ENCODE measurements at places on chromosomes 6 and 20.

DNA sequence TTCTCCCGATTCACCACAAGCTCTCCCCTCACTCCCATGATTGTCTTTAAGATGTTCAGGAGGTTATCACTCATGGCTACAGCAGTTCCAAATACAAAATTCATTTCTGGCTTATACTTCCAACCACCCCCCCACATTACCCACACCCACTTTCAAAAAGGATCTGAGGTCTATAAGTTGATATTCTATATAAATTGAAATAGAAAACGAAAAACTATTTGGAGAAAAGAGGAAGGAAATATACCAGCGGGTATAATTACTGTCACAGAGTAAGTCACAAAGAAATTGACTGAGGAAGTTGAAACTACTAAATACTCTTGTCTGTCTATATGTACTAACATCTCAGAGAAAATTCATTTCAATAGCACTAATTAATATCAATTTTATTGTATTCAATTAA is 112.7 kb upstream of the TNFAIP3 start:
- DNase-seq = no peak

DNA sequence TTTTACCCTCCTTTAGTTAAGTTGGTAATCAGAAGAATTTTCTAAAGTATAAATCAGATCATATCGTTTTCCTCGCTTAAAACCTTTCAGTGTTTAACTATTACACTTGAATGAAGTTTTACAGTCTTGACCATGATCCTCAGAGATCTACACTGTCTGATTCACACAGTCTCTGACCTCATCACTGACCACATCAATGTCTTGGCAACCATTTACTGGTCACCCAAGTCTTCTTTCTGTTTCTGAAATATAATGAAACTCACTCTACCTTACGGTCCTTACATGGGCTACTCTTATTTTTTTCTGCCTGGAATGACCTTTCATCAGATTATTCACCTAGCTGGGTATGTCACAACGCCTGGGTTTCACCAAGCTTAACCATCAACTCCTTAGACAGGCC is 71.4 kb downstream of the ADGB start:
- DNase-seq = no peak

GRCh38 chr20:19013907-19014306 is 198.5 kb upstream of the SLC24A3 start:
- DNase-seq = no peak

GRCh38 chr6:142416179-142416578 is 114.4 kb downstream of the ADGRG6 start:
- no peak for DNase-seq

- DNase-seq = no peak
These were observed 11.5 kb upstream of the IPCEF1 start for GRCh38 chr6:154367839-154368695.

DNA sequence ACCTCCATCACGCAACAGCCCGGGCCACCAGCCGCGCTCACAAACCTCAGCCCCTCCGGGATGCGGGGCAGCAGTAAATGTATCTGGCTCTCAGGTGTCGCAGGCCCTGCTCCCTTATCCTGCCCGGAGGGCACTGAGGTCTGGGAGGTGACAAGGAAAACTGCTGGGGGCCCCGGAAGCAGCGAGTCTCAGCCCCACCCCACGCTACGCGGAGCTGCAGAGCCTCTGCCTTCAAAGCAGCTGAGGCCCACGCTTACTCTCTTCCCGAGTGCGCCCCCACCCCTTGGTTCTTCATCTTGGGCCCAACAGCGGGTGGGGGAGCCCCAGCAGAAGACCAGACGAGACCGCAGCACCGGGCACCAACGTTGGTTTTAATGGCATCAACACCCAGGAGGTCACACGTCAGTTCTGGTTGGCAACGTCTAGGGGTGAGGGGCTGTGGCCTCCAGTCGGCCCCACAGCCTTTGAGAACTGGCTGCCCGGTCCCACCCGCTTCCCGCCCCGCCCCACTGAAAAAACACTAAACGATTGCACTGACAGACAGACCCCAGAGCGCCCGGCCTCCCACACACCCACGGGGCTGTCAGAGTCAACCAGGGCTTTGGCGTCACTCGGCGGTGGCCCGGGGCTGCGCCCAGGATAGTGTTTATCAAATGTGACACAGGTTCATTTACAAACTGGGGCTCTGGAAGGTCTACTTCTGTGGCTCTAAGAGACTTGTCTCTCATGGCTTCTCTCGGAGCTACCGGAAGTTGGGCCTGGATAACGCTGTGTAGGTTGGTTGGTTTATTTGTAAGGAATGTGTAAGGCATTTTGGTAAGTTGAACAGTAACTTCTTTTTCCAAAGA is 43.7 kb downstream of the DSTN start:
- DNase-seq = no peak

DNA sequence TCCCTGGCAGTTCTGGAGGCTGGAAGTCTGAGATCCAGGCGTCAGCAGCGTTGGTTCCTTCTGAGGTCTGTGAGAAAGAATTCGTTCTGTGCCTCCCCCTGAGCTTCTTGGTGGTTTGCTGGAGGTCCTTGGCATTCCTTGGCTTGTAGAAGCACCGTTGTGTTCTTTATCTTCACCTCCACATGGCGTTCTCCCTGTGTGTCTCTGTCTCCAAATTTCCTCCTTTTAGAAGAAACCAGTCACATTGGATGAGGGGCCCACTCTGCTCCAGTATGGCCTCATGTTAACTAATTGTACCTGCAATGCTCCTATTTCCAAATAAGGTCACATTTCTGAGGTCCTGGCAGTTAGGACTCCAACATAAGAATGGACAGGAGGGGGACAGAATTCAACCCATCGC is 73.0 kb upstream of the BACH2 start:
- DNase-seq = no peak

DNA sequence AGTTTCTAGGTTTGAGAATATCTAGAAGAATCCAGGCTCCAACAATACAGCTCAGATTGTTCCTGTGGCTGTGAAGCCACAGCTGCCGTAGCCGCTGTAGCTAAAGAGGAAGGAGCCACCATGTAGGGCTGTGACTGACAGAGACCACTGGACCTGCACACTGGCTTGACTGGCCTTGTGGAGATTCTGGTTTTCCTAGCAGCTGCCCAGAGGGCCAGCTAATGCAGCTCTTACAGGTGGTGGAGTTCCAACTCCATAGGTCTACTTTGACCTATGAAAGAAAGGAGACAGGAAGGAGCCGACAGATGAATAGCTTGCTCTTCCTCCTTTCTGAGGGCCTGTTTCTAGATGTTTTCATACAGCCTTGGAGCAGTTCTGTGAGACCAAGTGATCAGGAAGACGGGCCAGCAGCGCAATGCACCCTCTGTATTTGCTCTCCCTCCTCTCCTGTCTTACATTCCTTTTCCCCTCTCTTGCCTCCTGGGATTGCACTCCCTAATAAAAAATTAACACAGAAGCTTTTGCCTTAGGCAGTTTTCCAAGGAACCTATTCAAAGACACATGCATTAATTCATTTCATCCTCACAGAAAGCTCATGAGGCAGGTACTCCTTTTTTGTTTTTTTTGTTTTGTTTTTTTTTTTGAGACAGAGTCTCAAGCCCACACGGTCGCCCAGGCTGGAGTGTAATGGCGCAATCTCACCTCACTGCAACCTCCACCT is 51.8 kb upstream of the MYB start:
- no peak for DNase-seq

GRCh38 chr20:54194724-54195438 is 13.0 kb upstream of the PFDN4 start:
- DNase-seq = no peak

GRCh38 chr6:44122801-44123200 is 4.5 kb downstream of the MRPL14 start:
- no peak for DNase-seq

DNA sequence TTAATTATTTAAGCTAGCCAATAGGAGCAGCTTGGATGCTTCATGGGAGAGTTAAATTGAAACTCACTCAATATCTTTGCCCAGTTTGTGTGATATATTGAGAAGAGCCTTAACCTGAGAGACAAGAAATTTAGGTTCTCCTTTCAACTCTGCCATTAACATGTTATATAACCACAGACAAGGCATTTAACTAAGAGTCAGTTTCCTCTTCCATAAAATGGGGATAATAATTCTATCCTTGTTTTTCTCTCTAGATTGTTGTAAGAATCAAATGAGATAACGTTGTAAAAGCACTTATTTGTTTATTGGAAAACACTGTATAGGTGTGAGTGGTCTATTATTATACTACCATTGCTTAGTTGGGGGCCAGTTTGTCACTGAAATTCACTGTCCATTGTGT is 7.8 kb downstream of the ACSS2 start:
- DNase-seq = no peak

DNA sequence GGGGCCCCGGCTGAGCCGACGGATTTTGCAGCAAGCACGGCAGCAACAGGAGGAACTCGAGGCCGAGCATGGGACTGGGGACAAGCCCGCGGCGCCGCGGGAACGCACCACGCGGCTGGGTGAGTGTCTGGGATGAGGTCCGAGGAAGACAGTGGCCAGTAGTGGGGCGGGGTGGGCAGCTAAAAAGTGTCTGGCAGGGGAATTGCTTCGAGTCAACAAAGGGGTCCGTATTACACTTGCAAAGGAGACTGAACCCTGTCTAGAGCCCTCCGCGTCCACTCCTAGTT is 356 bp downstream of the BYSL start:
- DNase-seq = no peak

- no peak for DNase-seq
These were observed 4.4 kb downstream of the MYLK2 start for GRCh38 chr20:31823360-31824124.

GRCh38 chr20:39124064-39124463 is 161.9 kb downstream of the DHX35 start:
- DNase-seq = no peak

- no peak for DNase-seq
These were observed 448.7 kb upstream of the JARID2 start for GRCh38 chr6:14796974-14797762.

GRCh38 chr6:35487658-35488516 is 9.0 kb downstream of the TEAD3 start:
- DNase-seq = no peak

- no peak for DNase-seq
These were observed 74.0 kb downstream of the PTPRA start for GRCh38 chr20:2946988-2947961.

DNA sequence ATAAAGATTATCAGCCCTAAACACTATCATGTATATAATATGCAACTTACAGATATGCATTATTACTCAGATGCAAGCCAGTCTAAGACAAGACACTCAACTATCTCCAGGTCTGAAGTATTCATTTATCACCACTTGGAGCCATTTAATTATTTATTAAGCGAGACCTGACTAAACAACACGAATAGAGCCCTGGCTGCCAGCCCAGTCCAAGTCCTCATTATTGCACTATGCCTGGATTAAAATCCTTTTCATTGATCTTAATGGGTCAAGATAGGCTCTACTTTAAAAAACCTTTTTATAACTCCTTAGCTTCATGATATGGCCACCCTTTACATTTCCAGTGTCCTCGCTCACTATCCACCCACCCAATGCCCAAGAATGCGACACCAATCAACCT is 183.1 kb upstream of the MARCKS start:
- no peak for DNase-seq

DNA sequence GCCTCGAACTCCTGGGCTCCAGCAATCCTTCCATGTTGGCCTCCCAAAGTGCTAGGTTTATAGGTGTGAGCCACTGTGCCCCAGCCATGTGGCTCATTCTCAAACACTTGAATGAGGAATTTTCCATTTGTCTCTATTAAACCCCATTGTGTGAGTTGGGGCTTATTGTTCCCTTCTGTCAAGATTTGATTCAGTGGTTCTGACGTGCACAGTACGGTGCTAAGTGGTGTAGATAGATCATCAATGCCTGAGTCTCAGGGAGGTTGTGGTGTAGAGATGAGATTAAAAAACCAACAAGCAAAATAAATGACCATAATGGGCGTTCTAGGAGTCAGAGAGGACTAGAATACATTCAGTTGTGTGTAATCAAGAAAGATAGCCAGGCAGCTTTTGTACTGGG is 335.6 kb downstream of the PRL start:
- no peak for DNase-seq

GRCh38 chr6:55694148-55694547 is 115.2 kb upstream of the HMGCLL1 start:
- peak; percentile 29 for DNase-seq

GRCh38 chr6:150410906-150411305 is 42.1 kb downstream of the IYD start:
- no peak for DNase-seq

GRCh38 chr6:108730635-108731515 is 117.3 kb upstream of the ARMC2 start:
- DNase-seq = no peak

DNA sequence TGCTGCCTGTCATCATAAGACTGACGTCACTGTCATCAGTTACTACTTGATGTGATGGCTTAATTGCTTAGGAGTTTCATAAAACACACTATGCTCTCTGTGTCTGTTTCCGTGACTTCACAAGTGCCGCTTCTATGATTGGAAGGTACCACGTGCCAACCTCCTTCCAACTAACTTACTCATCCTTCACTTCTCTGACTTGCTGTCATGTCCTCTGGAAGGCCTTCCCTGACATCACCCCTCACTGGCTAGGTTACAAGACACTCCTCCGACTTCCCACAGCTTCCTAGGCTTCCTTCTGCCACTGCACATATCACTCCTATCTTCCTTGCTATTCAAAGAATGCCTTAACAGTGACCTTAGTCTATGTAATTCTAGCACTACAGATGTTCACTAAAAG is 20.4 kb downstream of the SERINC3 start:
- no peak for DNase-seq

DNA sequence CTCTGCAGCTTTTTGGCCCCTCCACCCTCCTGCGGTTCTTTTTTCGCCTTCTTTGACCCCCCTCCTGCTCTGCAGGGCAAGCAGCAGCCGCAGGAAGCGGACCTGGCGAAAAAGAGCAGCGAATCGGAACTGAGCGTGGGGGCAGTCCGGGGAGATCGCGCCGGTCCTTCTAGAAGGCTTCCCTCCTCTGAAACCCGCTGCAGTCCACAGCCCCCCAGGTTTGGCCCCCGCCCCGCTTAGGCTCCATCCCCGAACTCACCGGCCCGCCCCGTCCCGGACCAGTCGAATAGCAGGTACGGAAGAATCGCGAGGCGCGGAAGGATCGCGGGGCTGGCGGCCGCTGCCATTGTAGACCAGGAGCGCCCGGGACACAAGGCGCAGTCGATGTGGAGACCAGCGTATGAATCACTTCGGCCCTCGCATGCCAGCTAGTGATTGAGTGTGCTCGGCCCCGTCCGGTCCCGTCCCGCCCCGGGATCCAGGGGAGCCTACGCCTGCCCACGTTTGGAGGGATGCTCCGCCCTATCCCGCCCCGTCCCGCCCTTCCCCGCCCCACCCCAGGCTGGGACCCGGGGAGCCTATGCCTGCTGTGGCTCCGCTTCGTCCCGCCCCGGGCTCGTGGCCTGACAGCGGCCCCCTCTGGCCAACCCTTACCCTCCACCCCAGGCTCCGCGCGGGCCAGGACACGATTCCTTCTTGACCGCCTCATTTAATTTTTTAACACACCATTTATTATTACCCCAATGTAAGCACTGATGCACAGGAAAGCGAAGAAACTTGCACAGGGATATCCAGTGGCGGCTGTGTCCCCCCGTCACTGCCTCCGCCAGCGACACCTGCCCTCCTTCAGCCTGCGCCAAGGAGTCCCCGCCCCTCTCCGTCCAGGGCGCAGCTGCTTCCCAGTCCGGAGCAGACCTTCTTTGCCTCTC is at the start of gene ULBP3:
ULBP3 (minus strand) TSS at position 402 of the 929 bp plus-strand sequence; CDS start at position 347, 55 bp downstream.
- peak; percentile 86 for DNase-seq

- no peak for DNase-seq
These were observed 68.1 kb downstream of the PHF20 start for GRCh38 chr20:35839904-35840303.

GRCh38 chr6:121743691-121744090 is 308.2 kb downstream of the GJA1 start:
- DNase-seq = no peak

GRCh38 chr6:70124882-70125545 is 177.9 kb downstream of the COL9A1 start:
- no peak for DNase-seq

All from heart left ventricle (tissue), 16 donors.